ENCODE measurements at places on chromosomes 5 and 9. TPM values are rescaled to one million over a fixed set of nuclear protein-coding genes. Genes with fewer than 3 reads are reported as not detected.

SLC25A48 gene
- 0.04 TPM for polyA plus RNA-seq

RAB3C gene
- polyA plus RNA-seq = 3.9 TPM

NUDT2 gene
- polyA plus RNA-seq = 36.2 TPM

DNA sequence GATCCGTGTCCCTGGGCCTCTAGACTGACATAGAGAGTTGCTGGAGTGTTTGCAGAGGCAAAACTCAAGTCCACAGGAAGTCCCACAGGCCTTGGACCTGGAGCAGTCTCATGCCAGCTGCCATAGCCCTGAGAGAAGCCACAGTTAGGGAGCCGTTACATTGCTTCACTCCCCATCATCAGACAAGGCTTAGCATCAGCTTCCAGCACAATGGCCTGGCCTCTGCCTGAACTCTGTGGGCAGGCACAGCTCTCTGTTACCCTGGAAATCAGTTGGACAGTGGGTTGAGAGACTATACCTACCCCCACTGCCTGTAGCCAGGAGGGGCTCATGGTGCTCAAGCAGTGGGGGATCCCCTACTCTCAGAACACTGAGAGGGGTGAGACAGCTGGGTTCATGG lies 16.2 kb upstream of the C9orf72 start:
- DNase-seq = no peak

DNA sequence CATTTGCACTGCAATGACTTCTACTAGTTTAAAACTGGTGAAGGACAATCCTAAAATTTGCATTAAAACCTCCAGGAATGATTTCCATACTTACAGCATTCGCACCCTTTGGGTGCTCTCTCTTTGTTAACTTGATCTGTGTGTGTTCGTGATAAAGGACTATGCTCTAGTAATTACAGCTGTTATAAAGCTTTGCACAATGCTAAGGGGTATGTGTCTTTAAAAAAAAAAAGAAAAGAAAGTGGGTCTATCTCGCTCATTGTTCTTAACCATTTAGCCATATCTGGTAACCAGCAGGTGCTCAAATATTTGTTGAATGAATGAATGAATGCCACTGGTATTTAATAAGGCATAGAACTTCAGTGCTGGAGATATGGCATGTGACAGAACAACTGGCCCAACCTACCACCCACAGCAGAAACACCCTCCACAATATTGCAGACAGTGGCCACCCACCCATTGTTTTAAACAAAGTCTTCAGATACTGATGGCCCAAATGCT lies 8.7 kb downstream of the TRIM36 start:
- no peak for DNase-seq

DNA sequence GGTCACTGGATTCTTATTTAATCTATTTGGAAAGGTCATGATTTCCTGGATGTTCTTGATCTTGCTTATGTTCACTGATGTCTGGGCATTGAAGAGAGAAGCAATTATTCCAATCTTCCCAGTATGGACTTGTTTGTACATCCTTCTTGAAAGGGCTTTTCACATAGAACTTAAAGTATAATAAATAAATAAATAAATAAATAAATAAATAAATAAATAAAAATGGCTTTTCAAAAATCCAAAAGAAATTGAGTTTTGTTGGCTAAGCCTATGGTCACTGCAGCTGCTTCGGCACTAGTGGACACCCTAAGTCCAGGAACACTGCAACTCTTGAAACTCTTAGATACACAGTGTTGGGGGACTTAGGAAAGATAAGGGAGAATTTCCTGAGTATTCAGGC lies 840.7 kb upstream of the EDIL3 start:
- DNase-seq = no peak

DNA sequence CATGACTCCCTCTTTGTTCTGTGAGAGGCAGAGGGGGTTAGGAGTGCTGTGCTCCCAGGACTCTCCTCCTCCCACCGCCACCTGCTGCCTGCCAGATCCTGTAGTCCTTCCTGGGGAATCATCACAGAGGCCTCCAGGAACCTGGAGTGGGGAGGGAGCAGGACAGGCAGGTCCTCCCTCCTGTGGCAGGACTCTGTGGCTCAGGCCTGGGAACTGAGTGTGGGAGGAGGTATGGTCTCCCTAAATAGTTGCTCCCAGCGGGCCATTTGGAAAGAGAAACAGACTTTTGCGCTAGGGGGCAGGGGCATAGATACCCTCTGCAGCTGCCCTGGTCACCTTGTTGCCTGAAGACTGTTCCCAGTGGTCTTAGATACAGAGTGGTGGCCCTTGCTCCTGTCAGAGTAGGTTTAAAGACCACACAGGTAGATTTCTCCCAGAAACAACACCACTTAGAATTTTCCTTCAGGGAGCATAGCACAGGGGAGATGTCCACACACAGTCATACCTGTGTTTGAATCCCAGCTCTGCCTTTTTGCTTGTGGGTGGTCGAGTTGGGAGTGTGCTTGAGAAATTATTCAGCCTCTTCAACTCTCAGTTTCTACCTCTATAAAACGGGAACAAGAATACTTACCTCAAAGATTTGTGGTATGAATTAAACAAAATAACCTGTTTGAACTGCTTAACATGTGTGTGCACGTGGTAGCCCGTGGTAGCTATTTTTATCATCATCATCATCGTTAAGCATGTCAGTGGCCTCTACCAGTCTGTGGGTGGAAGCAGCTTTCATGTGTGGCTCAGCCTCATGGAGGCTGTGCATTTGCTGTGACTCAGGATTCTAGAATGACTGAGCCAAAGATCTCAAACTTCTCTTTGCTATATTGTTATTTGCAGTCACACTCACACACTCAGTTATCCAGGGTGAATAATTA lies 55.8 kb downstream of the SLC22A5 start:
- DNase-seq = no peak

DNA sequence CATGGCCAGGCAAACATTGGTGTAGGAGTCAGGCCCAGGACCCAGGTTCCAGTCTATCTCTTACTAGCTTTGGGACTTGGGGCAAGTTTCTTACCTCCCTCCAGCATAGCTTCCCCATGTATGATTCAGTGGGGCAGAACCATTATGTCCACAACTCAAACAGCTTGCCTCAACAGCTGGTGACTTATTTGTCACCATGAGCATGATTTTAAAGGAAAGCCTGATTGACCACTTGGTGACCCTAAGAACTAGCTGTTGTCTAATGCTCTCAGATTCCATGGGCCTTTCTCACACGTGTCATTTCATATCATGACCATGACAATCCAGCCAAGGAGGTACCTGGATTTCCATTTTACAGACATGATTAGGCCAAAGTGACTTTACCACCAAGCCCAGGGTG lies 126.4 kb downstream of the TTLL11 start:
- no peak for DNase-seq

DNA sequence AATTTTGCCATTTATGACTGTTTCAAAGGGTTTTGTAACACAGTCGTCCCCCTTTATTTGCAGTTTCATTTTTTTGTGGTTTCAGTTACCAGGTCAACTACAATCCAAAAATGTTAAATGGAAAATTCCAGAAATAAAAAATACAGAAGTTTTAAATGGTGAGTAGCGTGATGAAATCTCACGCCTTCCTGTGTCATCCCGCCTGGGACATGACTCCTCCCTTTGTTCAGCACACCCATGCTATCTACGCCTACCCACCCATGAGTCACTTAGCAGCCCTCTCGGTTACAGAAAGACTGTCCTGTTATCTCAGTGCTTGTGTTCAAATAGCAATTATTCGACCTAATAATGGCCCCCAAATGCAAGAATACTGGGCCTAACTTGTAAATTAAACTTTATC lies 765.3 kb upstream of the ADAMTS16 start:
- DNase-seq = no peak
